Stimulated activated CD4-positive, alpha-beta T cell treated with anti-CD3 and anti-CD28 coated beads, Interleukin-2, amount 100 ng/mL, for 48 hours (primary cell): ENCODE measurements at places on chromosomes 7 and 10.

- DNase-seq = no peak
These were observed 11.2 kb upstream of the JAKMIP3 start for GRCh38 chr10:132054564-132054963.

GRCh38 chr10:17984056-17984455 is 32.3 kb downstream of the SLC39A12 start:
- no peak for DNase-seq

- no peak for DNase-seq
These were observed 1.1 kb upstream of the TNS3 start for GRCh38 chr7:47582764-47583738.

DNA sequence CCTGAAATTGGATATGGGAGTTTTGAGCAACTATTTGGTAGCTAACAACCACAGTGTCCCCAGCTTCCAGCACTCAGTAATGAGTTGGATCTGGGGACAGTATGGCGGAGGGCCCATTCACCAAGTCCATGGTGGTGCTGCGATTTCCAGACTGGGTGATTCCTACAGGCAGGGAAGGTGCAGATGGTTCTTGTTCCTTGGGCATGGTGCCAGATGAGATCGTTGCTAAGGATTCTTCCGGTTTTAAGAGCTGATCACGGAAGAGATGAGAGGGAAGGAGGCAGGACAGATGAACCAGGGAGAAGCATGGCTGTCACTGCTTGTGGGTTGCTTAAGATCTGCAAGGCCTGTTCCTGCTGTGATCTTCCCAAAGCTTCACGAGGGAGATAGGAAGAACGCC is 380.3 kb downstream of the TCERG1L start:
- DNase-seq = no peak

DNA sequence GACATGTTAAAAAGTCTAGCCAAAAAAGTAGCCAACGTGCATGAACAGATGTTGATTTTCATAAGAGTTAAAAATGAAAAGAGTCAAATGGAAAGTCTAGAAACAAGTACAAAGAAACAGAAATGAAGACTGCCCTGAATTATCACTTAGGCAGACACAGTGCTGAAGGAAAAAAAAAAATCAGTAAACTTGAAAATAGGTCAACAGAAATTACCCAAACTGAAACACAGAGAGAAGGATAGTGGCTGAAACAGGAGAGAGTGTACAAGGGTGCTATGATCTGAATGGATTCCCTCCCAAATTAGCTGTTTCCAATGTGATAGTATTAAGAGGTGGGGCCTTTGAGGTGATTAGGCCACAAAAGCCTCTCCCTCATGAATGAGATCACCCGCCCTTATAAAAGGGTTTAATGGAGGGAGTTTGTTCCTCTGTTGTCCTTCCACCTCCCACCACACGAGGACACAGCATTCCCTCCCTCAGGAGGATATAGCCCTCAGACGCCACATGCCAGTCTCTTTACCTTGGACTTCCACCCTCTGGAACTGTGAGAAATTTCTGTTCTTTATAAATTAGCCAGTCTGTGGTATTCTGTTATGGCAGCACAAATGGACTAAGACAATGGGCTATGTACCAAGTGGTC is 249.7 kb downstream of the AHR start:
- no peak for DNase-seq

DNA sequence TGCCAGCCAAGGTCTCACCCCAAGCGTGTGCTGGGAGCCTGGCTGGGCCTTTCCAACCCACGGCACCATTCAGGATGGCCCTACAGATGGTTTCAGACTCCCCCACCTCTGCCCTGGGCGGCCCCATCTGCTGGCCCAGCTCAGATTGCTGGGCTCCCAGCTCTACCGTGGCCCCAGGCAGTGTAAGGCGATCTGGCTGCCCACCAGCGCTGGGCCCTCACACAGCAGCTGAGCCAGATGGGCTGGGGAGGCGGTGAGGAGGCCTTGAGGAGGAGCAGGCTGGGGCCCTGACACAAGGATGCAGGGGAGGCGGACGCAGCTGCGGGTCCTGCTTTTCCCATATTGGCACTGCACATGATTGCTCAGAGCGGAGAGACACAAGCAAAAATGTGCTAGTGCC is 162.8 kb downstream of the NRF1 start:
- DNase-seq = no peak

GRCh38 chr10:59082249-59082648 is 94.2 kb upstream of the PHYHIPL start:
- DNase-seq = no peak

- no peak for DNase-seq
These were observed 209.1 kb downstream of the BICC1 start for GRCh38 chr10:58721601-58722281.

DNA sequence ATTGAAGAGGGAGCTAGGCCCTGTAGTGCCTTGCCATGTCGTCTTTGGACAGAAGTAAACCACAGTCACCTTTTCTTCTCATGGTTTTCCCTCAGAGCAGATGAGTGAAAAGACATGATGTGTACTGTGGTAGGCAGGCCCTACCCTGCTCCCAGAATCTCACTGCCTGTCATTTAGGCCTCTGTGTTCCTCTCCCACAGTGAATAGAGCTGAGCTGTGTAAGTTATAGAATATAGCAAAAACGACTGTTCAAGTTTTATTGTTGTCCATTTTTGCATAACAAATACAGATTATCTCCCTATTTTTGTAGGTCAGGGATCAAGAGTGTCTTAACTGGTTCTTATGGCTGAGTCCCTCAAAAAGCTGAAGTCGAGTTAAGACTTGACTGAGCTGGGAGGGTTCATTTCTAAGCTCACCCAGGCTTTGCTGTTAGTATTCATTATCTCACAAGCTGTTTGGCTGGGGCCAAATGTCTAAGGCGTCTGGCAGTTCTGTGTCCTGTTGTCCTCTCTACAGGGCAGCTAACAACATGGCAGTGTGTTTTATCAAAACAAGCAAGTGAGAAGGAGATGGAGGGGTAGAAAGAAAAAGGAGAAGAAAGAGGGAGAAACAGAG is 780.9 kb upstream of the POM121L12 start:
- no peak for DNase-seq

- no peak for DNase-seq
These were observed 11.0 kb upstream of the ZNF22 start for GRCh38 chr10:44989597-44990301.
